ENCODE measurements at places on chromosomes 11 and 22.

GRCh38 chr22:25540908-25541660 lies 23.4 kb upstream of the GRK3 start:
- DNase-seq = no peak

- DNase-seq = no peak
Observed at GRCh38 chr22:26616650-26617049, 1.2 kb downstream of the CRYBB1 start.

GRCh38 chr11:120842195-120842594 lies 181.7 kb upstream of the TBCEL start:
- DNase-seq = no peak

DNA sequence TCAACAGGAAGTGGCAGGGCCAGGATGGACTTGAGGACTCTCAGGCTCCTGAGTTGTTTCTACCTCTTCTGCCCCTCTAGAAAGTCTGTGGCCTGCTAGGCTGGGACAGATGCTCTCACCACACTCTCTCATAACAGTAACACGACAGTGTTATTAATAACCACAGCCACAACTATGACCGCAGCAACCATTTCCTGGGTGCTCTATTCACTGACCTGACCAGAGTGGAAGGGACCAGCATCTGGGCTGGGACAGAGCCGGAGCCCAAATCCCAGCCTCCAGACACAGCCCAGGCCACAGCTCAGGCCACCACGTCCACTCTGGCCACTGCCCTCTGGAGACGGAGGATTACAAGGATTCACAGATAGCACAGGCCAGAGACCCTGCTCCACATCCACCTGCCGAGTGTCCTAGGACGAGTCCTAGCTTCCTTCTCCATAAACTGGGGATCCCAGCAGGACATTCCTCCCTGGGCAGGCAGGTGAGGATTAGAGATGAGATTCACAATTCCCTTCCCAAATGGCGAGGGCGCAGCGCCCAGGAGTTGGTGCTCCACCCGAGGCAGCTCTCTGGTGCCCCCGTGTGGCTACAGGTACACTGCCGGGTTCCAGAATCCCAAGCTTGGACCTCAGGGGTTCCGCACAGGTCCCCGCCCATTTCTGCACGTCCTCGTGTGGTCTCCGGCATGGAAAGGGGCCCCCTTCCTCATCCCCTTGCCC lies 7.1 kb downstream of the PNPLA5 start:
- no peak for DNase-seq

GRCh38 chr11:65915821-65916251 lies 3.0 kb downstream of the C11orf68 start:
- DNase-seq = peak; percentile 97

DNA sequence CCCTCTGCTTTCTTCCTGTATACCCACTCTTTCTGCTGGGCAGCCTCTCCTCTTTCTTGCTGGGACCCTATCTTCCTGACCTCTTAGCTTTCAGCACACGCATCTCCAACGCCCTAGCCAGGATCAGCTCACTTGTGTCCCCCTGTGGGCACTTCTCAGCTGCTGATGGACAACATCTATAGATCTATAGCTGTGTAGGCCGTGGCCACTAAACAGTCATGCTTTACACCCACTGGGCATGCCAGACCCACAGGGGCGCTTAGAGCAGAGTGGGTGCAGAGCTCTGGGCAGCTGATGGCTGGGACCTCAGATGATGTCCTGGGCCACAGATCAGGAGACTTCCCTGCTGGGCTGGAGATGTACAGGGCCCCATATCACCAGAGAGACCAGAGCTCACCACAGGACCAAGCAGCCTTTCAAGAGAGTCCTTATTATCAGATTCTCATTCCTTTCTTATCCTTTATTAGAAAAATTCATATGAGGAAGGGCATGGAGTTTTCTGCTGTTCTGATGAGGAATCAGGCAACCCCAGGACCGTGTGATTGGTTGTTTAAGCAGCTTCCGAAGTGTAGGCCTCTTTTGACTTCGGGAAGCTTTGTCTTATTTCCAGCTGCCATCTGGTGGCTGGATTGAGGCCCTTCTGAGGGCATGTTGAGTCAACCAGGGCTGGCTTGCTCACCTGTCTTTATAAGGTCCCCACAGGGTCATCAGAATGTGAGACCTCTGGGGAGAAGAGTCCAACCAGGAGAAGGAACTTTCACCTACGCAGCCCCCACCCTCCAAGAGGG lies 60.5 kb downstream of the OSBP2 start:
- DNase-seq = peak; percentile 73

DNA sequence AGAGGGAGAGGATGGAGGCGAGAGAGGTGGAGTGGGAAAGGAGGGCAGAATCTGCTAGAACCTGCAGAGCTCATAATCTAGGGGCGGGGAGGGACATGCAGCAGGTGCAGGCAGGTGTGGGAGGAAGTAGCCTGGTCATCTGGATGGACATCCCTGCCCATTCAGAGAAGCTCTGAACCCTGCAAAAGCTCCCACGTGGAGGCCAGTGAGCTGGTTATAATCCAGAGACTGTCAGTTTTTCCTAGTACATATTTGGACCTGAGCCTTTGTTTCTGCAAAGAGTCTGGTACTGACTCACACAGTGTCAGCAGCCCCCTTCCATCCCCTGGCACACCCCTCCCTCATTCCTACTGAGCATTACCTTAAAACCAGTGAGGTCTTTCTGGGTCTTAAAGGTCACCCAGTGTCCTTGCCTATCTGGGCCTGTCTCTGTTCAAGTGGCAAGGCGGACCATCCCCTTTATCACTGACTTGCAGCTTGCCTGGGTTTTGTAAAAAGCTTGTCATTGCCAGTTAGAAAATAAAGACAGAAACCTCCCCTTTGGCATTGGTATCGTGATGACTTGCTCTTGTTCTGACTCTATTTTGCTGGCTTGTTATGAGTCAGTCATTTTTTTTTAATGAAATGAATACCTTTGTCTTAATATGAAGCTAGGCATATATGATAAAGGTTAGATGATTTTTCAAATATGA lies 26.1 kb downstream of the PTPRJ start:
- DNase-seq = peak; percentile 63

GRCh38 chr11:112336356-112336886 lies 75.8 kb upstream of the PLET1 start:
- DNase-seq = no peak

DNA sequence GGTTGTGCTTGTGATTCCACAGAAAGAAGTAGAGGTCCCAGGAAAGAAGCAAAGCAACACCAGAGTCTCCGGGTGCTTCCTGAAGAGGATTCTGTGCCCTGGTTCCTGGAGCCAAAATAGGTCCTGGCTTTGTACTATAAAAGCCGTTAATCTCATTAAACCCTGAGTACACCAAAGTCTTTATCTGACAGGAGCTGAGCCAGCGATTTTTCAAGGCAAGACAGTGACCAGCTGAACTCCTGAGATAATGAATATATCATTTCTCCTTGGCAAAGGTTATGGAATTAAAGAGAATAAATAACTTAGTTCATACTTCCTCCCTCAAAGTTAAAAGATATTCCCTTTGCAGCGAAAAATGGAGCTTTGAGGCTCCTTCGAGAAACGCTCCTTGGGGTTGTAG lies 5.2 kb downstream of the TMEM138 start:
- no peak for DNase-seq

GRCh38 chr11:68355471-68355870 lies 43.1 kb downstream of the LRP5 start:
- DNase-seq = no peak

DNA sequence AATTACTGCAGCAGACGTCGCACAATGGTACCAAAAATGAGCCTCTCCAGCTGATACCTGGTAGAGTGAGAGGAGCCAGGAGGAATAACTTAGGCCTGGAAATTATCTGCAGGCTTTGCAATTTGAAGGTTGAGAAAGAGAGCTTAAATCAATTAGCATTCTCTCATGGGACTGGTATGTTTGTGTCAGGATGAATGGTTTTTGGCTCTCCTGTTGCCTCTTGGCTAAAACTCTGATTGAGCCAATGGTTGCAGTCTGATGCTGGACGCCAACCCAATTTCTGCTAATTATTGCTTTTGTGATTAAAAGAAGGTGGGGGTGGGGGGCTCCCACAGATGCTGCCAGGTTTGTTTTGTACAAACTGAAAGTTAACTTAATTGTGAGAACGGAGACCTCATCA lies 12.5 kb upstream of the NELL1 start:
- no peak for DNase-seq

GRCh38 chr11:35583843-35584242 lies 34.4 kb upstream of the FJX1 start:
- no peak for DNase-seq

- DNase-seq = no peak
Observed at GRCh38 chr11:94766713-94767206, 1.4 kb upstream of the AMOTL1 start.

- DNase-seq = no peak
Observed at GRCh38 chr11:64218628-64219353, 7.2 kb downstream of the TRPT1 start.

DNA sequence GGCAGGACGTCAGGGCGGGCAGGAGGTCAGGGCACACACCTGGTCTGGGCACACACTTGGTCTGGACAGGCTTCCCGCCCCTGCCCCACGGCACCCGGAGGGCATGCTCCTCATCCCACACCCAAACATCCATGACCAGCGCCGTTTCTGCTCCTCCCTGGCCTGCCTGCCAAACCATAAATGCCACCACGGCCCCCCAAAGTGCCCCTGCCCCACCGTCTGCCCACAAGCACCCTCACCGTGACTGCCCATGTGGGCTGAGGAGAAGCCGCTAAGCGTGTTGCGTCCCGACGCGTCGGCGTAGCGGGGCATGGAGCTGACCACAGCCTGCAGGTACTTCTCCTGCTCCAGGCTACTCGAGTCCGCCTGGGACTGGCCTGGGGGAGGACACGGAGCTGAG lies 15.8 kb downstream of the SBF1 start:
- no peak for DNase-seq

DNA sequence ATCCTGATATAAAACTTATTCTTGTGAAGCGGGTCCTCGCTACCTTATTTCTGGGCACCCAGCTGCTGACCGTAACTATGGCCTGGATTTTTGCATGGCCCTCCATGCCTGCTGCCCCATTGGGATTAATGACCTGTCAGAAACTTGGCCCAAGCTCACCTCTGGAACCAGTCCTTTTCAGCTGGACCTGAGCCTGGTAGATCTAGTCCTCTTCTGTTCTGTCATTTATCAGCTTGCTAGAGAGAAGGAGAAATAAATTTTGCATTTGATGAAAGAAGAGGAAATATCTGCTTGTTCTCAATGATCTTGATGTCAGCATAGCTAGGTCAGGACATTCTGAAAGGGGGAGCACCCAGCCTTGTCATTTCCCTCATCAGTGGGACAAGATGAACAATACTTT lies 387.8 kb upstream of the LARGE1 start:
- no peak for DNase-seq

DNA sequence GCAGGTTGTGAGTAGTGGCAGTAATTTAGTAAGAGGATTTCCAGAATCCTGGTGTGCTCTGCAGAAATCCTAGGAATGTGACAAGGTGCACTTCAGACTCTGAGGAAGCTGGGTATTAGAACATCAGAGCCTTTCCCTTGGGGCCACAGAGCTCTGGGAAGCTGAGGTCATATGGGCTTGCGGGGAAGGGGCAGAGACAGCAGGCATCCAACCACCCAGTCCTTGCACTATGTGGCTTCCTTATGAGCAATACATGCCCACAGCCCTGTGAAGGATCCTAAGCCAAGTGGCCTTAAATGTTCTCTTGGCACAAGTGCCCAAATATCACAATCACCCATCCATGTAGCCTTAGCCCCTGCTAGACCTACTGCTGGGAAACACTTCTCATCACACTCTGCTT lies 46.2 kb downstream of the P4HA3 start:
- no peak for DNase-seq

- DNase-seq = peak; percentile 73
Observed at GRCh38 chr11:123122341-123122740, 60.4 kb upstream of the HSPA8 start.

DNA sequence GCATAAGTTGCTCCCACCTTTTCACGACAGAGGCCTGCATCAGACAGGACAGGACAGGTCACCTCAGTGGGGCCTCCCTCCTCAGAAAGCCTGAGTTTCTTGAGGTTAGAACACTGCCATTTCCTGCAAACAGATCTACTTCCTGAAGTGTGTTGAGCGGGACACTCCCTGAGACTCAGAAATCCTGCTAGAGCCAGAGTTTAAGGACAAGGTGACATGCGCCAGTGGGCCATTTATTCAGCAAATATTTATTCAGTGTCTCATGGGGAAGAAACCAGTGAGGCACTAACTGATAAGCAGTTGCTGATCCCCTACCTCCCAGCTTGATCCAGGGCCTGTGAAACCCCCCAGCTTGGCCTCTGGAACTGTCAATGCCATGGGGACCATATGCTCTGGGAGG lies 454.6 kb downstream of the SOX6 start:
- no peak for DNase-seq

DNA sequence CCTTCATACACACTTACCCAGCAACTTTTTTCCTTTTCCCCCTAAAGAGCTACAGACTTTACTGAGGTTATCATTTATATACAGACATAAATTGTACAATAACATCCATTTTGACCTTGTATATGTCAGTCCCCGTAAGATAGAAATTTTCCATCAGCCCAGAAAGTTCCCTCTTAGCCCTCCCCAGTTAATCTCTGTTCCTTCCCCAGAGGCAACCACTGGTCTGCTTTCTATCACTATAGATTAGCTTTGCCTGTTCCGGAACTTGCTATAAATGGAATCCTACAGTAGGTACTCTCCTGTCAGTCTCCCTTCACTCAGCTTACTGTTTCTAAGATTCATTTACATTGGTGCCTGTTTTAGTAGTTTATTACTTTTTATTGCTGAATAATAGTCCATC lies 54.9 kb downstream of the TSPAN18 start:
- DNase-seq = no peak

GRCh38 chr11:73323464-73323863 lies 15.4 kb downstream of the ARHGEF17 start:
- DNase-seq = peak; percentile 48

- no peak for DNase-seq
Observed at GRCh38 chr22:20762233-20762796, 11.6 kb upstream of the SERPIND1 start.

DNA sequence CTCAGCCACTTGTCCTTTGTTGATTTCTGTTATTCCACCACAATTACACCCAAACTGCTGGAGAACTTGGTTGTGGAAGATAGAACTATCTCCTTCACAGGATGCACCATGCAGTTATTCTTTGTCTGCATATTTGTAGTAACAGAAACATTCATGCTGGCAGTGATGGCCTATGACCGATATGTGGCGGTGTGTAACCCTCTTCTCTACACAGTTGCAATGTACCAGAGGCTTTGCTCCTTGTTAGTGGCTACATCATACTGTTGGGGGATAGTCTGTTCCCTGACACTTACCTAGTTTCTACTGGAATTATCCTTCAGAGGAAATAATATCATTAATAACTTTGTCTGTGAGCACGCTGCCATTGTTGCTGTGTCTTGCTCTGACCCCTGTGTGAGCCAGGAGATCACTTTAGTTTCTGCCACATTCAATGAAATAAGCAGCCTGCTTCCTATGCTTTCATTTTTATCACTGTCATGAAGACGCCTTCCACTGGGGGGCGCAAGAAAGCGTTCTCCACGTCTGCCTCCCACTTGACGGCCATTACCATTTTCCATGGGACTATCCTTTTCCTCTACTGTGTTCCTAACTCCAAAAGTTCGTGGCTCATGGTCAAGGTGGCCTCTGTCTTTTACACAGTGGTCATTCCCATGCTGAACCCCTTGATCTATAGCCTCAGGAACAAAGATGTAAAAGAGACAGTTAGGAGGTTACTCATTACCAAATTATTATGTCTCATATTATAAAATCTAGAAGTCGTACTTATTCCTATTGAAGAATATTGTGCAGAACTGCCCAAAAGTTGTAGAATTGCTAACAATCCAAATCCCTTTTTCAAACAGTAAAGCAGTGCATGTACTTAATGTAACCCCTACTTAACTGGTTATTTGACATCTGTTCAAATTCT lies 53.2 kb downstream of the OR4C6 start:
- DNase-seq = no peak

GRCh38 chr11:133343951-133344350 lies 188.3 kb downstream of the OPCML start:
- no peak for DNase-seq

Data from fibroblast of gingiva (primary cell).